ENCODE measurements at places on chromosomes 6 and 20. TPM values are rescaled to one million over a fixed set of nuclear protein-coding genes. Genes with fewer than 3 reads are reported as not detected.

TMEM74B gene
- total RNA-seq = not detected

TUBB2B gene
- 1.4 TPM for total RNA-seq

RANBP9 gene
- total RNA-seq = 47.7 TPM

C2 gene
- total RNA-seq = 2.8 TPM

FABP7 gene
- total RNA-seq = not detected

COL11A2 gene
- total RNA-seq = 0.13 TPM

CPNE5 gene
- total RNA-seq = 0.40 TPM

NR2E1 gene
- total RNA-seq = not detected

OPN5 gene
- total RNA-seq = 1.1 TPM

FRMD1 gene
- total RNA-seq = not detected

CRIP3 gene
- 0.19 TPM for total RNA-seq

PCK1 gene
- total RNA-seq = not detected

MUCL3 gene
- not detected for total RNA-seq

ZNF311 gene
- total RNA-seq = 1.3 TPM

KCNK16 gene
- not detected for total RNA-seq

BPIFA3 gene
- not detected for total RNA-seq

SNX21 gene
- 65.2 TPM for total RNA-seq

ULBP1 gene
- total RNA-seq = under 0.01 TPM

SLC22A3 gene
- 0.92 TPM for total RNA-seq

ERVFRD-1 gene
- not detected for total RNA-seq

KCNQ5 gene
- total RNA-seq = 6.7 TPM

CCM2L gene
- total RNA-seq = 0.53 TPM

EPHA7 gene
- under 0.01 TPM for total RNA-seq

TRAPPC3L gene
- total RNA-seq = 0.13 TPM

FAM162B gene
- total RNA-seq = 0.40 TPM

SLC25A27 gene
- total RNA-seq = 6.4 TPM

DNMT3B gene
- 2.9 TPM for total RNA-seq

GLP1R gene
- not detected for total RNA-seq

KCNG1 gene
- total RNA-seq = not detected

MYLK4 gene
- total RNA-seq = 0.53 TPM

C6orf132 gene
- total RNA-seq = 0.31 TPM

YTHDF1 gene
- 17.2 TPM for total RNA-seq

CST4 gene
- total RNA-seq = 0.31 TPM

PHACTR1 gene
- total RNA-seq = 1.2 TPM

PPP1R16B gene
- 0.75 TPM for total RNA-seq

ETV7 gene
- total RNA-seq = under 0.01 TPM

TCF21 gene
- 2.1 TPM for total RNA-seq

GNMT gene
- total RNA-seq = not detected

DLGAP4 gene
- 11.8 TPM for total RNA-seq

BYSL gene
- total RNA-seq = 10.6 TPM

PROKR2 gene
- not detected for total RNA-seq

CST2 gene
- 10.8 TPM for total RNA-seq

MCCD1 gene
- not detected for total RNA-seq

KIF13A gene
- 118 TPM for total RNA-seq

RBPJL gene
- not detected for total RNA-seq

STMND1 gene
- not detected for total RNA-seq

Data from aortic smooth muscle cell (primary cell).